Peyer's patch (tissue), 4 donors: ENCODE measurements at places on chromosomes 2 and 18.

GRCh38 chr2:36770542-36771287 is 74.2 kb downstream of the VIT start:
- DNase-seq = no peak

DNA sequence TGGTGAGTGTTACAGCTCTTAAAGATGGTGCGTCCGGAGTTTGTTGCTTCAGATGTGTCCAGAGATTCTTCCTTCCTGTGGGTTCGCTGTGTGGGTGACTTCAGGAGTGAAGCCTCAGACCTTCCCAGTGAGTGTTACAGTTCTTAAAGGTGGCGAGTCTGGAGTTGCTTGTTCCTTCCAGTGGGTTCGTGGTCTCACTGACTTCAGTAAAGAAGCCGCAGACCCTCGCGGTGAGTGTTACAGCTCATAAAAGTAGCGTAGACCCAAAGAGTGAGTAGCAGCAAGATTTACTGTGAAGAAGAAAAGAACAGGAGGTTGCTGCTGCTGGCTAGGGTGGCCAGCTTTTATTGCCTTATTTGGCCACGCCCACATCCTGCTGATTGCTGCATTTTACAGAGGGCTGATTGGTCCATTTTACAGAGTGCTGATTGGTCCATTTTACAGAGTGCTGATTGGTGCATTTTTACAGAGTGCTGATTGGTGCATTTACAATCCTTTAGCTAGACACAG is 34.0 kb upstream of the SPTBN1 start:
- no peak for DNase-seq

- DNase-seq = peak; percentile 65
Measured at GRCh38 chr2:96970248-96970875, 16.0 kb downstream of the FAM178B start.

DNA sequence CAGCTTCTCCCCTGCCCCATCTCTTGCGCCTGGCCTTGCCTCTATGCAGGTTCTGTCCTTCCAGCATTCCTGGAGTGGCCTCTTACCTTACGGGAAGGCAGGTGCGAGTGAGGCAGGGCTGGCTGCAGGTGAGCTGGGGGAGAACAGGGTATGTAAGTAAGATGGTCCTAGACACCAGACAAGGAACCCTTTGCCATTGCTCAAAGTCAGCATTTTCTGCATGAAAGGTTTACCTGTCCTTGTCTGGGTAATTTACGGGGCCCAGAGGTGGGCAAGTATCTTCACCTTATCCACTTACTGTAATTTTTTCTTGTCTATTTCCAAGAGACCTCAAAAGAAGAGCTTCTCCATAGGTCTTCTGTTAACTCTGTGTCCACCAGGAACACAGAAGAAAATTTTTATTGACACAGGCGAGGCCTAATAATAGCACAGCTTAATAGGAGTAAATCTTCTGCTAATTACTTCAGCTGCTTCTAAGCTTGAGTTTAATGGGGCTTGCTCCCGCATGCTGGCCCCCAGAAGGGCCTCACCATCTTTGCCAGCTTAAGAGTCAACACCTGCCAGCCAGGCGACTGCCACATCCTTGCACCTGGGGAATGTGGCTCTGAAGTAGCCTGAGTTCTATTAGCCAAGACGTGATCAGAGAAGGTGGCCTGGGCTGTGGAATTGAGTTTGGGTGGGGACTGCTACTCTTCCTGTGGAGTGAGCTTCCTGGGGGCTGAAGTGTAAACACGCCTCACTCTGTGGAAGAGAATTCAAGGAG is 27.1 kb downstream of the PCARE start:
- DNase-seq = no peak

- no peak for DNase-seq
Measured at GRCh38 chr18:75857558-75857957, 430.1 kb upstream of the SMIM21 start.

DNA sequence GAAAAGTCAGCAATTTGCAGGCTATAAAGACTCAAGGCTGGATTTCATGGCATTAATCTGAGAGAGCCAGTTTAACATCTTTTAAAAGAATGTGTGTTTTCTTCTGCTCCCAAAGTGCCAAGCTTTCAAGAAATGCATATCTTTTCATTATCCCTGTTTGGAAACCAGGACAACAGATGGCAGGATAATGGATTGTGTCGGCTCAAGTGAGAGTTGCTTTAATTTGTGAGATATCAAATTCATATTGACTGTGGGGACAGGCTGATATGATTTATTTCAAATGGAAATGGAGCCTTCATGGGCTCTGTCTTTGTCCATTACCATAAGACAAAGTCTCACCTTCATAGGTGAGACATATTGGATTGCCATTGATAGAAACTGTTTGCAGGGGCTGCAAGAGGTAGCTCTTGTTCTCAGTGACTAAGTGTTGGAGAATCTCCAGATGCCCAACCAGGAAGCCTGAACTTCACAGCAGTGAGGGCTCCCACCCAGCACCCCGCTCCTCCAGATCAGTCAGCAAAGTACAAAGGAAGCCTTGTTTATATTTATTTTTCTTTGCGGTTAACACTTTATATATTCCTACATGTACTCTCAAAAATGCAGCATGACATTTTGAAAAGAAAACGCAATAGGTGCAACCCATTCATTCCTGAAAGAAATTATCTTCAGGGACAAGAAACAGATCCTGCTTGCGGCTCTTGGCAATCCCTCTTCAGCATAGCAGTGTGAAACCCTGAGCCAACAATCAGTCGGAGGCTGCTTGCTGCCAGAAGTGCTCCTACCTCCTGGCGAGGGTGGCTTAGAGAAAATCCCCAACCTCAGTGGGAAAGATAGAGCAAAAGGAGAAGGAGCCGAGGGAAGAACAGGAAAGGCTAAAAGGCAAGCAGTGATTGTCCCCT is 65.8 kb upstream of the ATL2 start:
- no peak for DNase-seq

- DNase-seq = no peak
Measured at GRCh38 chr18:79372461-79372860, 23.3 kb upstream of the NFATC1 start.

GRCh38 chr2:48715956-48716355 is 39.6 kb downstream of the LHCGR start:
- DNase-seq = no peak

DNA sequence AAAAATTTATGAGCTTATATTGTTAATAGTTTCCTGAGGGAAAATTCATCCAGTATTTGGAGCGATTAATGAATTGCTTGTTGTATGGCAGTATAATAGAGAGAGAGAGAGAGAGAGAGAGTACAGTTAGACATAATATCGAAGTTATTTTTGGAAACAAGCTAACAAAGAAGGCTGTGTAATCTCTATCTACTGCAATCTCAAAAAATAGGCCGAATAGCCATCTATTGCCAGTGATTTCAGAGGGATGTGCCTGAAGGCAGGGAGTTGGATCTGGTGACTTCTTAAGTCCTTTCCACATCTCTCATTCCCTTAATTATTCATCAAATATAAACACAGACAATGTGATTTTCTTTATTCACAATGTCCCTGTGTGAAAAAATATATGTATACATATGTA is 433.1 kb upstream of the RAB12 start:
- no peak for DNase-seq

DNA sequence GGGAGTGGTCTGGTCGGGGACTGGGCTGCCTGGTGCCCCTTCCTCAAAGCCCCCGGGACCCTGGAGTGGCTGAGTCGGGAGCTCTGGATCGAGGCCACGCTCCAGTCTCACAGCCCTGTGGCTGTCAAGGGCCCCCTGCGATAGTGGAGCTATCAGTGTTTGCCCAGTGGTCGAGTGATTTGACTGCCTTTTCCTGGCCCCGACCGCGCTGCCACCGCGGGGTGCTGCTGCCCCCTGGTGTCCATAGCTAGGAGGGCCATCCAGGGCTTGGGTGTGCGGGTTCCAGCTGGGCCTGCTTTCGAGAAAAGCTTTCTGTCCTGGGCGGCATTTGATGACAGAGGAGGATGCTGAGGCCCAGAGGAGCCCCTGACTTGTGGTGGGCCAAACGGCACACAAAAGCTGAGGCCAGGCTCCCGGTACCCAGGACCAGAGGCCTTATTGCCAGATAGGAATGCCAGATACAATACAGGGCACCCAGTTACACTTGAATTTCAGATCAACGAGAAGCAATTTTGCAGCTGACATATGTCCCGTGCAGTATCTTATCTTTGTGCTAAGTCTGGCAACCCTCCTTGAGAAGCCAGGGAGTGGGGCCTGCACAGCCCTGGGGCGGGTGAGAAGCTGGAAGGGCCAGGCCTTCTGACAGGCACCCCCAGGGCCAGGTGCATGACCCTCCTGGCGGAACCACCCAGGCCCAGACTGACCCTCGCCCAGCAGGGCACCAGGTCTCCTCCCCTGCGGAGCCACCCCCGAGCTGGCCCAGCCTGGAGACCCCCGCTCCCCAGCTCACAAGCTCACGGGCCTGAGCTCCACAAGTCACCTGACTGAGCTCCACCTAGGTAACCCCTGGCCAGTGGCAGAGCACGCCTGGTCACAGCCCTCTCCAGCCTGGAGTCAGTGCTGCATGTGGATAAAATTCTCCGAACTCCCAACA is 13.0 kb downstream of the ODC1 start:
- DNase-seq = peak; percentile 86
